ENCODE measurements at places on chromosomes 2 and 18. TPM values are rescaled to one million over a fixed set of nuclear protein-coding genes. Genes with fewer than 3 reads are reported as not detected.

SCYGR4 gene
- total RNA-seq = not detected

MYO7B gene
- total RNA-seq = 37.8 TPM

DNA sequence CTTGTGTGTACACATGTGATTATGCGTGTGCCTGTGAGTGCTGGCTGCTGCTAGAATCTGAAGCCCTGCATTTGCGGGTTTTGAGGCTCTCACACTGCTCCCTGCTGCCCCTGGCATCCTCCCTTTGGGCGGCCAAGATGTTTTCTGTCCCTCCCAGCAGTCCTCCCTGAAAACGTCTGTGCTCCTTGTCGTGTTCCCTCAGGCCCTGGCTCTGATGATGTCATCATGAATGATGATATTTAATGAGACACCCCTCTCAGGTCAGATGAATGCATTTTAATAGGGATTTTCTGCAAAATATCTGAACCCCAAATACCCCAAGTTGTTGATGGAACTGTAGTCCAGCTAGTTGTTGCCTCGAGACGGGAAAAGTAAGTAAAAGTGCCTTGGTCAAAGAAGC is 73.1 kb downstream of the TSHZ1 start:
- DNase-seq = no peak

- DNase-seq = no peak
Observed at GRCh38 chr2:58895857-58896256, 654.7 kb upstream of the FANCL start.

PMAIP1 gene
- 41.5 TPM for total RNA-seq

DNA sequence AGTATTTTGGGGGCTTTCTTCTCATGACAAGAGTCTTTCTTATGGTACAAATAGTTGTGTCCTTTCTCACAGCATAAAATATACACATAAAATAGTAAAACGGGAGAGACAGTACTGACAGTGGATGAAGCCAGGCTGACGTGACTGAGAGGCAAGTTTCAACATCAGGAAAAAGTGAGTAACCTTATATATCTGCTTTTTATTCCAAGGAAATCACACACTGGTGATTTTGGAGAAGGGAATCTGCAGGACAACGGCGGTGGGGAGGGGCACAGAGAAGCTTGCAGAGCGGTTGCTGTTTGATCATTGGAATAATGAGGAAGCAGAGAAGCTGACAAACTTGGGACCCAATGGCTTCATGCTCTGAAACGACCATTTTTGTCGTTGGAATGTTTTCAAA is 130.6 kb upstream of the ZNF236 start:
- no peak for DNase-seq

CNTNAP5 gene
- not detected for total RNA-seq

DNA sequence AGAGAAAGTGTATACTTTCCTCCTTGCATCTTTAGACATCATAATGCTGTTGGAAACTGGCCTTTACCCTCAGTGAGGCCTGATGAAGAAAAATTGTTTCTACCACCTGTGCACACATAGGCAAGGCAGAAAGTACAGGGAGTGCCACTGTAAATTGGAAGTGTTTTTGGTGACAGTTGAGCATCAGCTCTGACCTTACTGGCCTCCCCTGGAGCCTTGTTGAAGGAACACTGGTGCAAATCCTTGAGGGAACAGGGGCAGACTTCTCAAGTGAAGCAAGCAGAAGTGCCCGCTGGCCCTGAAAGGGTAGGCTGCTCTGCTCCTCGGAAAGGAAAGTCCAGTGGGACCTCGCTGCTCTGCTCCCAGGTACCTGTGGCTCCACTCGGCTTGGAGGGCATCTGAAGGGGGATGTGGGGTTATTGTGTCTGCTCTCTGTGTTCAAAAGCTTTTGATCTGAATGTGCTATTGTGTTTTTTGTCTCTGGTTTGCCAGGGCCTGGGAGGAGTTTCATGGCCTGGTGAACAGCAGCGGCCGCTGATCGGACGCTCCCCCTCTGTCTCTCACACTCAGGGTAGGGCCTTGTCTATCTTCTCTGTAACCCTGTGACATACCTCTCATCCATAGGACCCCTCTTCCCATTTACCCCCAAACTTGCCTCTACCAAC is 23.4 kb downstream of the EIF4E2 start:
- DNase-seq = no peak

TGFA gene
- 45.0 TPM for total RNA-seq

DNA sequence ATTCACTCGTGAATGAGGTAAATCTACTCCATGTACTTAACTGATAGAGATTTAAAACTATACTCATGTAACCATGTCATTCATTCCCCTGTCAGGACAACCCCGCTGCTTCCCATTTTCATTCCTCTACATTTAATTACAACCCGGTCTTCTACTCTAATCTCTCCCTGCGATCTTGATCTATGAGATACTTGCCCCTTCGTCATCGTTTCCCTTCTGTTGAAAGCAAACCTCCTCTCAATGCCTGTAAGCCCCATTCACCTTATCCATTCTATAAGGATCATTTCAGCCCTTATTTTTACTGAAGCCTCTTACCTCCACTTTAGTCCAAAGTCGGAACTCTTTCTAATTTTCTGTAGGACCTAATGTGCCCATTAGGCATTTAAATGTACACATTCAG is 492.6 kb downstream of the DPP10 start:
- no peak for DNase-seq

DNA sequence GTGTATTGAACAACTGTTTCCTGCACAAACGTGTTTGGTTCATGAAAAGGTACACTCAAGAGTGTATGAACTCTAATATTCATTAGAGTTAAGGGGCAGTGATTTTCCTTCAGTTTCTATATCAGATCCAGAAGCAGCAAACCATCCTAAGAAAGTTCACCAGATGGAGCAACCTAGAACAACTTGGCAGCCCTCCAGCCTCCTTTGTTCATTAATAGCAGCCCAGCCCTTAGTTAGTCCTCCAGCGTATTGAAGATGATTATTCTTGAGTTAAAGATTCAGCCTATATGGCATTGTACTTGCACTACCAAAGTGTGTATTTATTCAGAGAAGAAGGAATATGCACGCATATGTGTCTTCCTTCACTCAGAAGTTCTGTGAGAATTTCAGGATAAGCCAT is 365.5 kb downstream of the SETBP1 start:
- DNase-seq = no peak
